Endothelial cell (in vitro differentiated cells): ENCODE measurements at places on chromosomes 4 and X.

DNA sequence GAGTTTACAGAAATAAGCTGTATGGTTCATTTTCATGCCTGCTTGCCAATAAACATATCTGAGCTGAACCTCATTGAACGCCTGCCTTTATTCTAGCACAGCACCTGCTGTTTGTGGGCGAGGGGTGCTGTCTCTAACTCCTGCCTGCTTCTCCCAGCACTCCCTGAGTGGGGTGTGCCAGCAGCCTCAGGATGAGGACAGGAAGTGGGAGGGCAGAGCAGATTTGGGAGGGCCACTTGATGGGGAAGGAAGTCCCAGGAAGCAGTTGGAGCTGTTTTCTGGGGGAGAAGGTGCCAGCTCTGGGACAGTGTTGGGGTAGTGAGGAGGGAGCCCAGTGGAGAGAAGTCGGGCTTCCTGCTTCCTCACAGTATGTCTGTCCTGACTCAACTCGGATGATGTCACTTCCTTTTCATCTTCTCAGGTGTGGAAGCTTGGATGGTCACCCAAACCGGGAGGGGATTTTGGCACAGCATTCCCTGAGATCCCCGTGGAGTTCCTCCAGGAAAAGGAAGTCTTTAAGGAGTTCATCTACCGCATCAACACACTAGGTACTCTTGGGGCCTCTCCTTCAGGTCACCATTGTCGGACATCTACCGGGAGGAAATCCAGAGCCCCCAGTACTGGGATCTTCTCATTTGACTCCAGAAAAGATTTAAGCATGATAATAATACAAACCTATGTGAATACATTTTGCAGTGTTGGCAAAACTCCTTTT lies 29.0 kb upstream of the MSANTD1 start:
- DNase-seq, result no peak

DNA sequence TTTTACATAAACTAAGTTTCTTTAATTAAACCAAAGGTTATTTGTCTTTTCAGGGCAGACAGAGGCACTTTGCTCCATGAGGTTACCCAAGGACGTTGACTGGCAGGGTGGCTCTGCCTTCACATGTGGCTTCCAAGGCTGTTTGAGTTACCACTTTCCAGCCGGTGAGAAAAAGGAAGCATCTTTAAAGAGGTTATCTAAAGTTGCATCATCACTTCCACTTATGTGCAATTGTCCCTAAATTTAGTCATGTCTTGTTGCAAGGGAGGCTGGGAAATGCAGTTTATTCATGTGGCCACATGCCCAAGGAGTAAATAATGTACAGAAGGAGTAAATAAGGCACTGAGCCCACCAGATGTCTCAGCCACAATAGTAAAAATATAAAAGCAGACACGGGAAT lies 29.0 kb upstream of the RAP1GDS1 start:
- DNase-seq, result no peak

DNA sequence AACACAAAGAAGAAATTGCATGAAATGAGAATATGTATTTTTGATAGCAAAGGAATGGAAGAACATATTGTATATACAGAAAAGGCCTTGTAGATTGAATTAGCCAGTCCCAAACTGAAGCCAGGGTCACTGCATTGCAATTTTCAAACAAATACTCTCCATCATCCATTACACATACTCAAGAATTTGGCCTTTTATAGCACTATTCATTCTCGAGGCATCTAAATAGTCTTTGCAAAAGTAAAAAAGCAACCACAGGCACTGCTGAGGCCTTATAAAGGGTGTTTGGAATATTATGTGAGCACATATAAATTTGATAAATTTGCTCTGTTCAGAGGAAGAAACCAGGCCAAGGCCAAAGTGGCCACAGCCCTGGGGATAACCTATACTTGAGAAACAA lies 123.0 kb downstream of the ZNF827 start:
- no peak for DNase-seq

DNA sequence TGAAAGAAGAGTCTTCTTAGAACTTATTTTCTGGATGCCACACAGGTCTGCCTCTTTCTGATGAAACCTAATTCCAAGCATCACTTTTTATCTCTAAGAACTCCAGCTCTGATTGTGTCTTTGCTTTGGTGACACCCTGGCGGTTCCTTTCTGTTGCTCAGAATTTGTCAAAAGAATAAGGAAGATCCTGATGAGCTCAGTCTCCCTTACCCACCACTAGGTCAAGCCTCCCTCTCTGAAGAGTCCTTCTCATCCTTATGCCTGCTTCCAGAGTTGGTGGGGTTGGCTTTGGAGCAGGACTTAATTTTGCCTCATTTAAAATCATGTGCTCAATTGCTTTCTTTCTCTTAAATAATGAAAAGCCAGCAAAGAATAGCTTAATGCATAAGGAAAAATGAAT lies 31.5 kb upstream of the RPL34 start:
- no peak for DNase-seq

DNA sequence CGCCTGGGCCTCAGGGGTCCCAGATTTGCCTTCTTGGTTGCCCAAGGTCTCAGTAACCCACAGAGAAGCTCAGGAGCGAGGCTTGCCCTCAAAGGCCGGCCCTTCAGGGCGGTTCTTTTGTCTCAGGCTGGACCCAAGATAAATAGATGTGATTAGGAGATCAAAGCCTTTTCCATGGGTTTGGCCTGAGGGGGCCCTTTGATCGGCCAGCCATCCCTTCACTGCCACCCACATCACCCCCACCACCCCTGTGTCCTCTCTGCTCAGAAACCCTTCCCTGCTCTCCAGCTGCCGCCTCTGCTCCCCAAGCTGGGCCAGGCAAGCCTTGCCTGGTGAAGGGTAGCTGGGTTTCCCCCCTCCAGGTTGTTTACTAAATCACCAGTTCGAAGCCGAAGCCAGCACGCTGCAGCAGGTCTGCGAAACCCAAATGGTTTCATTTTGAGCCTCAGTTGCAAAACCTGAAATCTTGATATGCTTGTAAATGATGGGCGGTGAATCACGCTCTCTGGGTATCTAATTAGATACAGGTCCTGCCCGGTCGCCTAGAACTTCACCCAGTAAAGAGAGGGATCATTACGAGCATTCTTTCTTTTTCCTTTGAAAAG lies 202.6 kb upstream of the BCOR start:
- DNase-seq, result no peak

DNA sequence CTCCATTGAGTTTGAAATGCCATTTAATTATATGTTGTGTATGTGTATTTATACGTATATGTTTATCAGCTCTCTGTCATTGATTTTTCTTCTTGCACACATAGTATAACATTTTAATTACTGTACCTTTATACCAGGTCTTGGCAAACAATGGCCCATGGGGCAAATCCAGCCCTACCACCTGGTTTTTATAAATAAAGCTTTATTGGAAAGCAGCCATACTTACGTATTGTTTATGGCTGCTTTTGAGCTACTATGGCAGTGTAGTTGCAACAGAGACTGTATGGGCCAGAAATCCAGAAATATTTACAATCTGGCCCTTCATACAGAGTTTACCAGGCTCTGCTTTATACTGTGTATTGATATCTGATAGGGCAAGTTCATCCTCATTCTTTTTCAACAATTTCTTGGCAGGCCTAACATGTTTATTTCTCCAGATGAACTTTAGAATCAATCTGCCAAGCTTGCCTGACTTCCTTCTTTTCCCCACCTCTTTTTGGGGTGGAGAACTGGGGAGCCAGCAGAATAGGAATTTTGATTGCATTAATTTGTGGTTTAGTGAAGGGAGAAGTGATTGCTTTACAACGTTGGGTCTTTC lies 15.8 kb downstream of the DCUN1D4 start:
- no peak for DNase-seq

- DNase-seq, result no peak
Measured at GRCh38 chr4:124144238-124144654, 568.3 kb downstream of the ANKRD50 start.

GRCh38 chr4:88720451-88721428 lies 23.1 kb upstream of the NAP1L5 start:
- no peak for DNase-seq

GRCh38 chr4:72966652-72967051 lies 102.9 kb downstream of the COX18 start:
- no peak for DNase-seq

DNA sequence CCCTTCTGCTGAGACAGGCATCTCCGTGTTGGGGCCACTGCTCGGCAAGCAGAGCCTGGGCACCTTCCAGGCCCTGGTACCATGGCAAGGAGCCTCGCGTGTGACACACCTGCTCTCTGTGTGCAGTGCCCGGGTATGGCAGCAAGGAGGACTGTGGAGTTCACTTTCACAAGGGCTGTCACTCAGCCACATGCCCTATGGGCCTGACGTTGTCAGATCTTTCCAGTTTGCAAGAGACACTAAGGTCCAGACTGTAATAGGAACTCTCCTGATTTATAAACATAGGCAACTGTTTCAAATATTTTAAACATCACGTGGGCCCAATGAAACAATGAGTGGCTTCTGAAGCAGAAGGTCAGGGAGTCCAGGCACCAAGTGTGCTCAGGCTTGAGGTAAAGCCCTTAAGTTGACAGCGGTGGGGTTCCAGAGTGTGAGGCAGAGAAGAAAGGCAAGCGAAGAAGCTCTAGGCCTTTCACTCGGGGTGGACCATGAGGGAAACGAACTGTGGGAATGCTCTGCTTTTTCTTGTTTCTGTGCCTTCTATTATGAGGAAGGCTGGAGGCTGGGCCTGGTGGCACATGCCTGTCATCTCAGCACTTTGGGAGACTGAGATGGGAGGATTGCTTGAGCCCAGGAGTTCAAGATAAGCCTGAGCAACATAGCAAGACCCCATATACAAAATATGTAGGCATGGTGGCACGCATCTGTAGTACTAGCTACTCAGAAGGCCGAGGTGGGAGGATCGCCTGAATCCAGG lies 108.6 kb upstream of the TRIM2 start:
- no peak for DNase-seq

DNA sequence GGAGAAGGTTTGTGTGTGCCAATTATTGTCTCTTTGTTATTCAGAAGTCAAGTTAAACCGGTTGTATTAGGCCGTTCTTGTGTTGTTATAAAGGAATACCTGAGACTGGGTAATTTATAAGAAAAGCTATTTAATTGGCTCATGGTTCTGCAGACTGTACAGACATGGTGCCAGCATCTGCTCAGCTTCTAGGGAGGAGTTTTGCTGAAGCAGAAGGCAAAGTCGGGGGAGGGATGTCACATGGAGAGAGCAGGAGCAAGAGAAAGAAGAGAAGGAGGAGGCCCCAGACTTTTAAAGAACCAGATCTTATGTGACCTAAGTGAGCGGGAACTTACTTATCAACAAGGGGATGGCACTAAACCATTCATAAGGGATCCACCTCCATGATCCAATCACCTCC lies 349.3 kb upstream of the PCDH18 start:
- DNase-seq, result no peak

DNA sequence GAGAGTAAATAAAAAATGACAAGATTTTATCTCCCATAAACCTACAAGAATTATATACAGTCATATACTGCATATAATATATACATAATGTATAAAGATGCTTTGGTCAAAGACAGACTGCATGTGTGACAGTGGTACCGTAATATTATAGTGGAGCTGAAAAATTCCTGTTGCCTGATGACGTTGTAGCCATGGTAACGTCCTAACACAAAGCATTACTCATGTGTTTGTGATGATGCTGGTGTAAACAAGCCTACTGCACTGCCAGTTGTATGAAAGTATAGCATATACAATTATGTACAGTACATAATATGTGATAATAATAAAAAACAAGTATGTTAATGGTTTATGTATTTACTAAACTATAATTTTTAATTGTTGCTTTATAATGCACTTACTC lies 245.2 kb upstream of the CENPE start:
- DNase-seq, result no peak

DNA sequence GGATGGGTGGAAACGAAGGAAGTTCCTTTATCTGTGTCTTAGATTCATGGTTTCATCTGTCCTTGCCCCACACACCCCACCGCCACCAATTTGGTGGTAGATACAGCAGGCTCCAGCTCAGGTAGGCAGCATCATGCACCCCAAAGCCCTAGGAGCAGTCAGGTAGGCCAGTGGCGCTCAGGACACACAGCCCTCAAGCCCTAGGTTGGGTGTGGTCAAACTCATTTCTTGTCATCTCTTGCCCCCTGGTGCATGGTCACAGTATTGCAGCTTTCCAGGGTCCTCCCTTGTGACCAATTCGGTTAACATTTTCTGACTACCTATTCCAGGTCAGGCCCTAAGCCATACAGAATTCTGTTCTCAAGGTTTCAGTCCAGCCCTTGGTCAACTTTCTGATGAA lies 14.5 kb upstream of the PRRG3 start:
- DNase-seq, result peak; percentile 67

DNA sequence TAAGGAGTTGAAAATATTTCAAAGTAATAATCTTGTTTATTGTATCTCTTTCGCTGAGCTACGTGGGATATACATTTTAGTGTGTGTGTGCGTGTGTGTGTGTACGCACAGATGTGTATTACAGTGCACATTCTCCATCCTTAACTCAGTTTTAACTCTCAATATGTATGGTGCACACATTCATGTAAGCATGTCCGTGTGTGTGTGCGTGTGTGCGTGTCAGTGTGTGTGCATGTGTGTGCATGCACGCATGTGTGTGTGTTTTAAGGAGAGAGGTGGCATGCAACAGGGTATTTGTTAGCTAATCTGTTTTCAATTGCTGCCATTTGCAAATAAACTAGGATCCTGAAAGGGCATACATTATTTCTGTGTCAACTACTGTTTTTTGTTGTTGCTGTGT lies 264.9 kb upstream of the CXorf51A start:
- DNase-seq, result no peak

DNA sequence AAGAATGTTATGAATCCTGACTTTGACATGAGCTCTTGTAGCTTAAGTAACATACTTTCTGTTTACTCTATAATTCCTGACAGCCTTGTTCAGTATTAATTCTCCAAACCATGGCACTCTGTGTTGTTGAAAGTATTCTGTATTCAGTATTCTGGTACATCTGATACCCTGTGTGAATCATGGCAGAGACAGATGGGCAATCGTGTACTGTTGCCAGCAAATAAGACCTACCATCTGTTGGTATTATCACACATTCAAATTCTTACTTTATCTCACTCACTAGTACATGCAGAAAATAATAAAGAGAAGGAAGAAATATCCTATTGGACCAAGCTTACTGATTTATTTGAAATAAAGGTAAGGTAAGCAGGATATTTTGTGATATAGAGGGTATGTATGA lies 7.9 kb downstream of the MBTPS2 start:
- DNase-seq, result no peak

DNA sequence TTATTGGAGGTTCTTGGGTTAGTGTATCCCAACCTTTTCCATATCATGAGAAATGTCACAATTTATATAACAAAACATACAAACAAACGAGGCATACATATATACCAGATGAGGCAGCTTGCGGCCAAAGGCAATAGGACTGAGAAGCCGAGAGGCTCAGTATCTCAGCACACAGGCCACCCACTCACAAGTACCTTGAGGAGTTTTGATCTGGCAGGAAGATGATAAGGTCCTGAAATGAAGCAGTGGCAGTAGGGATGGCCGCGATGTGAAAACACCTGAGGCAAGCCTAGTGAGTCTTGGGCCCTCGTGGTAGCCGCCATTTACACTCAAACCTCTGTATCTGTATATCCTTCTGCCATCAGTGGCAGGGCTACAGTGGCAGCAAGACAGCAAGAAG lies 55.3 kb upstream of the PRPS1 start:
- DNase-seq, result no peak

GRCh38 chrX:37871626-37872302 lies 24.4 kb upstream of the DYNLT3 start:
- no peak for DNase-seq

- no peak for DNase-seq
Measured at GRCh38 chr4:123510659-123511058, 114.1 kb downstream of the SPRY1 start.
